ENCODE measurements at places on chromosomes 5 and 9.

GRCh38 chr5:138843316-138844124 is 31.6 kb downstream of the LRRTM2 start:
- no peak overlapping the region for H3K4me3 ChIP-seq
- peak overlapping the region; percentile 13 for H3K27ac ChIP-seq
- H3K4me1 ChIP-seq = peaks cover 6% of the 10 kb centered on the region
- no peak for DNase-seq
- H3K27me3 ChIP-seq = no peaks in the 10 kb centered on the region

DNA sequence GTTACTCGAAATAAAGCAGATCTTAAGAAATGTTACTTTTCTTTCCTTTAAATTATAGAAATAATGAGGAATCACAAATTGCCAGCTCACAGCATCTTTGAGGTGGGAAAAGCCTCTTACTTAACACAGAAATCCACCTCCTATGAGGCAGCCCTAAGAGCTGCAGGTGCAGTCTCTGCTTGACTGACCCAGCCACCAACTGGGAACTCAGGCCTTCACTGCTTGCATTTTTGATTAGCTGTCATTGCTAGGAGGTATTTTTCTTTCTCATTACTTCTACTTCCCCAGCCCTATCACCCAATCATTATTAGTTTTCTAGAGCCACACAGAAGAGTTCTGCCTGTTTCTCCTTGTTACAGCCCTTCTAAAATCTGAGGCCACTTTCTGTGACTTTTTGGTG is 416.5 kb upstream of the KLF4 start:
- DNase-seq = no peak
- H3K27ac ChIP-seq = no peak overlapping the region
- H3K27me3 ChIP-seq = no peaks in the 10 kb centered on the region
- H3K36me3 ChIP-seq = no peaks in the 10 kb centered on the region
- no peak overlapping the region for H3K4me3 ChIP-seq

- no peaks in the 10 kb centered on the region for H3K27me3 ChIP-seq
- H3K4me1 ChIP-seq = no peaks in the 10 kb centered on the region
Measured at GRCh38 chr5:74400067-74400466, 240.5 kb downstream of the ENC1 start.

DNA sequence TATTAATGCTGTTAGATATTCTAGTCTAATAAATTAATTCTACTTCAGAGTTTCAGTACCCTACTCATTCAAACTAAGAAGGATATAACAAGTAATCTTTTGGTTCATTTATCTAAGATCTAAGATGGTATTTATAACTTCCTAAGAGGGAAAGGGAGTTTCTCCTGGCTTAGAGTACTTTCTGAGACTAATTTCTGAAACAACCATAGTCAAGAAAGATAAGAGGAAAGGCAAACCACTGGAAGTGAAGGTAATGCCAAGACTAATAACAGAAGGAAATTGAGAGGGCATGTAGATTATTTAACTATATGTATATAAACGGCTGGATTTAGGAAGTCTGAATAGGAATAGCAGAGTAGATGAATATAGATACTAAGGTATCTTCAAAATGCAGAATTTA is 112.4 kb upstream of the ACOT12 start:
- DNase-seq = no peak
- no peaks in the 10 kb centered on the region for H3K27me3 ChIP-seq
- H3K36me3 ChIP-seq = no peaks in the 10 kb centered on the region
- H3K27ac ChIP-seq = peak overlapping the region; percentile 50

DNA sequence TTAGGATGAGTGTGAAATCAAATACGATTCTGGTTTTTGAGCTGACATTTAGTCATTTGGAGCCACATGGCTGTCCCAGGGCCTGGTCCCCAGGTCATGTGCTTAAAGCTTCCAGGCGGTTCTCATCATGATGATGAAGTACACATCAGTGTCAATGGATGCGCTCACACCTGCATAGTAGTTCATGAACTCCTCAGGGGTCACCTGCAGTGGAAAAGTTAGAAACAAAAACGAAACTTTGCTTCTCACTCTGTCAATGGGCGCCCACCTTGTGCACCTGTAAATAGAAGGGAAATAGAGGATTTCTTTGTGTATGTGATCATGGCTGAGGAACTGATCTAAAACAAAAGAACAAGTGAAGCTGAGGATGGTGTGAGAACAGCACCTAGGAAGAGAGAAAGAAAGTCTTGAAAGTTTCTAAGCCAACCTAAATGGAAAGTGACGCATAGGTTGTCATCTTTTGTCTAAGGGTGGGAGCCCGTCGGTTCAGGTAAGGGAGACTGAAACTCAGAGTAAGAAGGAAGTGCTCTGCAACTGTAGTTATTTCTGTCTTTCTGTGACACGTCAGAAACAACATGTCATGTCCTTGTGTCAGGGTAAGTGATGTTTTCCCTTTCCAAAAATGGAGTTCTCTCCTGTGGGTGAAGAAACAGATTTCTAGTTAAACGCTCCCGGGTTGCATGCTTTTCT is 33.8 kb downstream of the CAPSL start:
- H3K27me3 ChIP-seq = no peaks in the 10 kb centered on the region
- H3K27ac ChIP-seq = no peak overlapping the region
- H3K36me3 ChIP-seq = no peaks in the 10 kb centered on the region
- H3K4me1 ChIP-seq = peaks cover 3% of the 10 kb centered on the region

All from SK-N-SH (cell line).